ENCODE measurements at places on chromosomes 12 and 14.
A peak's percentile ranks its signal among the peaks of the same experiment; 100 is the strongest.

DNA sequence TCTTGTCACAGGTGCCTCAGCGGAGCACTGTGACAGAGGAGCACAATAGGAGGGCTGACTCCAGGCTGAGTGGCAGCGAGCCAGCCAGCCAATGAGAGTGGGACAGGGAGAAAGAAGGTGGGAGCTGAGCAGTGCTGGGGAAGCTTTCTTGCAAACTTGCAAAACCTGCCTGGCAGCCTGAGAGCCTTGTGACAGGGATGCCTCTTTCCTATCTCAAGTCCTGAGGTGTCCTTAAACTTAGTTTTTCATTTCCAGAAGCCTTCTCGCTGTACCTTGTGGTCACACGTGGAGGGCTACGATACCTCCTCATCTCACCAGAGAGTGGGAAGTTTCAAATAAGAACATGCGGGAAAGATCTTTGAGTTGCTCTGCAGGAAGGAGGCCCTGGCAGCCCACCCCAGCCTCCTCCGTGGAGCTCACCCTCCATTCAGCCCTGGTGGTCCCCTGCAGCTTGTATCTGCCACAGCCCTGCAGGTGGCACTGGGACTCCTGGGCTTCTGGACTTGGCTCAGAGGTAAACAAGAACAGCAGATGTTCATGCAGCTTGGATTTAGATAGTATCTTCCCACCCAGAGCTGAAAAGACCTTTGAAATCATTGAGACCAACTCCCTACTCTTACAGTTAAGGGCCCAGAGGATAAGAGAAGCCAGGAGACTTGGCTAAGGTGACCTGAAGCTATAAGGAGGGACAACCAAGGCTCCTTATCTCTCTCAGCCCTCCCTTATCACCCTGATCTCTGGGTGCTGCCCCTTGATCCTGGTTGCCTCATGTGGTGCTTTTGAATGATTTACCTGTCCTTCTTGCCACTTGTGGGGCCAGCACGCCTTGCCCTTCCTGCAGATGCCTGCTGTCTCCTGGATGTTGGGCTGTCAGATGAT, 153.5 kb upstream of the MAX start:
- peak; percentile 83 for DNase-seq

GRCh38 chr14:70061108-70061507, 127.6 kb downstream of the SLC8A3 start:
- no peak for DNase-seq

- no peak for DNase-seq
Measured at GRCh38 chr12:78361683-78362082, 502.9 kb upstream of the SYT1 start.

- no peak for DNase-seq
Measured at GRCh38 chr14:55771242-55771981, 191.4 kb downstream of the KTN1 start.

- no peak for DNase-seq
Measured at GRCh38 chr12:2154050-2154449, 101.3 kb downstream of the CACNA1C start.

DNA sequence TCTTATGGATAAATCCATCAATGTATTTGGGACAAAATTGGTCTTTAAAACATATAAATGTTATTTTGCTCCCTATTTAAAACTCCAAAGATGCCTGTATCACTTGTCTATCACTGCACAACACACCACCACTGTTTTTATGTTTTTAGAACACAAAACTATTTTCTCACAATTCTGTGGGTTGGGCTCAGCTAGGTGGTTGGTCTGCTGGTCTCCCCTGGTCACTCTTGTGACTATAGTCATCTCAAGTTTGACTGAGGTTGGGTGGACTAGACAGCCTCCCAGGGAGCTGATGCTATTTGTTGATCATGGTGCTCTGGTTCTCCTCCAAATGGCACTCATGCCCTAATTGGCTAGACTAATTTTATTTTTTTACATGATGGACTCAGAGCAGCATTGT, 39.5 kb upstream of the NR1H4 start:
- DNase-seq, result no peak
